ENCODE measurements at places on chromosomes 2 and 18.

- DNase-seq, result no peak
These were observed 268.0 kb upstream of the LRATD1 start for GRCh38 chr2:14364471-14364870.

DNA sequence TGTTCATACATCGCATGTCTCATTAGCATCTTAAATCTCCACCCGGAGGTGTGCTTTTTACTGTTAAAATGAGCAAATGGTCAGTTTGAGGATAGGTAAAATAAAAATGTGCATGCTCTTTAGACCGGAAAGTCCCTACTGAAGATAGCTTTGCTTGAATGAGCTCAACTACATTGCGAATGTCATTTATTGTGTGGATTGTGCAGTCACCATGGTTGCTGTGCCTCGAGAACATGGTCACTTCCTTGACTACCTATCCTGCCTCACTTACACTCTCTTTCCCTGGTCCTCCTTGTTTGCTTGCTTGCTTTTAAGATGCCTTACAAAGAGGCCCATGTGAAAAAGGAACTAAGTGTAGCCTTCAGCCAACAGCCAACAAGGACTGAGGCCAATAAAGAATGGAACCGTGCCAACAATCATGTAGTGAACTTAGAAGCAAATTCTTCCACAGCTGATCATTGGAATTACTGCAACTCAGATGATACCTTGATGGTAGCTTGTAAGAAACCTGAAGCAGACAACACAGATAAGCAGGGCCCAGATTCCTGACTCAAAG lies 72.2 kb upstream of the BARD1 start:
- DNase-seq, result no peak

- DNase-seq, result peak; percentile 89
These were observed 336.2 kb downstream of the ZEB2 start for GRCh38 chr2:144183727-144184126.

- no peak for DNase-seq
These were observed 21.3 kb downstream of the CYRIA start for GRCh38 chr2:16644221-16644925.

- no peak for DNase-seq
These were observed 34.7 kb downstream of the NPHP1 start for GRCh38 chr2:110170102-110170501.

DNA sequence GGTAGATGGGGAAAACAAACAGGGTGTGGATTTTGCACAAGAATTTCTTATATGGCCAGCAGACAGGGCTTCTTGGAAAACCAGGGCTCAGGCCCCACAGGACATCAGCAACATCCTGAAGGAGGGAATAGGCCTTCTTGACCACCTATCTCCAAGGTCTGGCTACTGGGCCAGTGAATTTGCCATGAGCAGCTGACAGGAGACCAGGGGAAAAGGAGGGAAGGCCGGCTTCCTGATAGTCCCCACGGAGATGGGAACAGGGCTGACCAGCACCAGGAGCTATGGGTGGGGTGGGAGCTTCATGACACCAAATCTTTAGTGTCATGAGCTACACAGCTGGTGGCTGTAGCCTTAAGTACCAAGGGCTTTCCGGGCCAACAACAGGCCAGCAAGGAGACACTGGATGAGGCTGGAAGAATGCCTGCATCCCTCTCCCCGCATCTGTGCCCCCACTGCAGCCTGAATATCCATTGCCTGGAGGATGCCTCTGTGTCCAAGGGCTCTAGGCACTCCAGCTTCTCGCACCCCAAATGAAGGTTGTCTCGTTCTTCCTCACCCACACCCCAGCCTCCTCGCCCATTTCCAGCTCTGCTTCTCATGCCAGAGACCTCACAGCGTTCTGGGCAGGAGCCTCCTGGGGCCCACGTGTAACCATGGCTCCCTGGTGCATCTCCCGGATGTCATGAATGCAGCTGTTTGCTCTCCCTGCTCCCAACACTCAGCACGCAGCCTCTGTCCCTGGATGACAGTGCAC lies 74.8 kb downstream of the EMX1 start:
- DNase-seq, result no peak

DNA sequence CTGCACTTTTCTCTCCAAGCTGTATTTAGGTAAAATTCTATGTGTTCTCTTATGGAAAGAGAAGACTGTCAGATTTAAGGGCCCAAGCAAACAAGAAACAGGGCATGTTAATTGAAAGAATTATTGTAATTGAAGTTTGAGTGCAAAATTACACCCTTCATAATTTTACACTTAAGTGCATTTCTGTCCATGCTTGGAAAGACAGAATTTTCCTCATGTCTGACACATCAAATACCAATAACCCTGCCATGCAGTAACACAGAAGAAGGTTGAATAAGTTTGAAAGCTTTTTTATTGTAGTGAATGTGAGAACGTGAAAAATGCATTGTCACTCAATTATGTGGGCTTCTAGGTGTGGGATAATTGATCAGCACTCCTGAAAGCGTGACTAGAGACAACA lies 52.9 kb upstream of the PARD3B start:
- DNase-seq, result no peak

GRCh38 chr18:28855524-28855923 lies 678.6 kb upstream of the CDH2 start:
- DNase-seq, result no peak
